ENCODE measurements at places on chromosomes 6 and 20.

- no peak for DNase-seq
Measured at GRCh38 chr6:157083343-157083742, 240.0 kb downstream of the TMEM242 start.

GRCh38 chr6:129793447-129793846 lies 67.7 kb downstream of the TMEM244 start:
- DNase-seq = no peak

GRCh38 chr6:44804546-44805159 lies 417.1 kb downstream of the CDC5L start:
- DNase-seq = no peak

GRCh38 chr6:35730745-35731413 lies 6.0 kb upstream of the ARMC12 start:
- DNase-seq = no peak

GRCh38 chr6:54284161-54284860 lies 23.9 kb upstream of the TINAG start:
- DNase-seq = no peak

DNA sequence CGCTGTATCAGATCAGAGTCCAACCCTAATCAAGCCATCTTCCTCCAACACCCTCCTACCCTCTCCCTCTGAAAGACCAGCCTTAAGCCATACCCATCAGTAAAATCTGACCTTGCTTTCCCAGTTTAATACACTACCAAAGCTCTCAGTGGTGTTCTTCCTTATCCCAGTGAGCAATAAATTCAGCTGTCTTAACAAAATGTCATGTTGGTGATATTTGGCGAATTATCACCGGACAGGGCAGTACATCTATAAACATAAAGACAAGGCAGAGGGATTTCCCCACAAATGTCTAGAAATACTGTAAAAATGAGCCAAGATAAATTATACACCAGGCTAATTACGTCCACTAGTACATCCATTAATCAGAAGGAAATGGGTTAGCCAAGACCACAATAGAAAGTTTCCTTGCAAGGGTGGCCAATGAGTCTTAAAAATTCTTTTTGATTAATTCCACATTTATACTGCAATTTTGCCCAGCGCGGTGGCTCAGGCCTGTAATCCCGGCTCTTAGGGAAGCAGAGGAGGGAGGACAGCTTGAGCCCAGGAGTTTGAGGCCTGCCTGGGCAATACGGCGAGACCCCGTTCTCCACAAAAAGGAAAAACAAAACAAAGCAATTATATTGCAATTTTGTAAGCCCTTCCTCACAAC lies 905 bp downstream of the RARS2 start:
- DNase-seq = no peak

- DNase-seq = no peak
Measured at GRCh38 chr6:156933201-156934068, 156.3 kb downstream of the ARID1B start.

- no peak for DNase-seq
Measured at GRCh38 chr6:20559924-20560551, 25.8 kb downstream of the CDKAL1 start.

DNA sequence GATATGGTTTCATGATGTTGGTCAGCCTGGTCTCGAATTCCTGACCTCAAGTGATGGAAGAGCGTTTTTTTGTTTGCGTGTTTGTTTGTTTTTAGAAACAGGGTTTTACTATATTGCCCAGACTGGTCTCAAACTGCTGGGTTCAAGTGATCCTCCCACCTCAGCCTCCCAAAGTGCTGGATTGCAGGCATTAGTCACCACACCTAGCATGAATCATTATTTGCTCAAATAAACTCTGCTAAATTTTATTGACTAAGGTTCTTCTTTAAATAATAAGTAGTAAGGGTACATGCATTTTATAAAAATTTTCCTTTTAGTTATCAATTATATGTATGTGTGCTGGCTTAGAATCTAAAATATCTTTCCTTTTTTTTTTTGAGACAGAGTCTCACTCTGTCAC lies 52.9 kb downstream of the ZBTB9 start:
- DNase-seq = no peak

GRCh38 chr20:24838546-24839535 lies 110.2 kb upstream of the CST7 start:
- no peak for DNase-seq

- DNase-seq = no peak
Measured at GRCh38 chr6:148359228-148359627, 16.6 kb downstream of the SASH1 start.

DNA sequence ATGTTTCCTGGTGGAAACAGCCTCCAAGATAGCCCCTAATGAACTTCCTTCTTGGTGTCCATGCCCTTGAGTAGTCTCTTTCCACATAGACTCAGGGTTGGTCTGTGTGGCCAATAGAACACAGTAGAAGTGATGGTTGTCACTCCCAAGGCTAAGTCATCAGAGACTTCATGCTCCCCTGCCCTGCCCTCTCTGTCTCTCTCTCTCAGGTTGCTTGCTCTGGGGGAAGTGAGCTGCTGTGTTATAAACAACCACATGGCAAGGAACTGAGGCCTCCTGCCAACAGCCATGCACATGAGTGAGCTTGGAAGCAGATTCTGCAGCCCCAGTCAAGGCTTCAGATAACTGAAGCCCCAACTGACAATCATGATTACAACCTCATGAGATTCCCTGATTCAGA lies 85.3 kb upstream of the SLC22A16 start:
- DNase-seq = no peak

DNA sequence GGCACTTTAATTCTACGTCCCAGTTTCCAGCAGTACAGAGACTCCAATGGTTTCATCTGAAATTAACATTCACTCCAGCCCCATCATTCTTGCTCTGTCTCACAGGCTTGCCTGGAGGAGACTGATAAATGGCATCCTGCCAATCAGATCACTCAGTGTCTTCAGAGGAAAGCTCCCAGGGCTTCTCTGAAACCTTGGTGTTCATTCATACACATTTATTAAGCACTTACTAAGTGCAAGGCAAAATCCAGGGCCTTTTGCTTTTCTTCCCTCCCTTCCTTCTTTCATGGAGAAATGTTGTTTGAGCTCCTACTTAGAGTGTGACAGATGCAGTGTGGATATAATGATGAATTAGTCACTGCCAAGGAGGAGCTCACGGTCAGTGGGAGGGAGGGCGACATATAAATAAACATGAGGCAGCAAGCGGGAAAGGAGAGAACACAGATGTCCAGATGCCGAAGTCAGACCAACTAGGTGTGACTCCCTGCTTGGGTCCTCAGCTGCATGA lies 106.7 kb upstream of the DTNBP1 start:
- no peak for DNase-seq

GRCh38 chr20:5197847-5198650 lies 71.2 kb downstream of the CDS2 start:
- DNase-seq = no peak

- no peak for DNase-seq
Measured at GRCh38 chr6:60952500-60952899, 1333.5 kb downstream of the KHDRBS2 start.

DNA sequence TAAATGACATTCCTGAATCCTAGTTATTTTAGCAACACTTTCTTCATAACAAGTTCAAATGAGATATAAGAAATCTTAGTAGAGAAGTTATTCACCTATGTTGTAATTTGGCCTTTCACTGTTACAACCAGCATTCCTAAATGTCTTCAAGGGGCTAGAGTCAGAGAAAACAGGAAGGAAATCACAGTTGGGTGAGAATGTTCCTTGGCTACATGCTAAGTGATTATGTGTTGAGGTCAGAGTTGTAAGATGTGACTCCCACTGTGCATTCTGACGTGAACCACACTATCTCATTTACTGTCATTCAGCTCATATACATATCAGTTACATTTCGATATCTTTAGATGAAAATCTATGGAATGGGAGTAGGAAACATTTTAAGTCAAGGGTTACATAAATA lies 51.0 kb upstream of the MLIP start:
- DNase-seq = no peak

DNA sequence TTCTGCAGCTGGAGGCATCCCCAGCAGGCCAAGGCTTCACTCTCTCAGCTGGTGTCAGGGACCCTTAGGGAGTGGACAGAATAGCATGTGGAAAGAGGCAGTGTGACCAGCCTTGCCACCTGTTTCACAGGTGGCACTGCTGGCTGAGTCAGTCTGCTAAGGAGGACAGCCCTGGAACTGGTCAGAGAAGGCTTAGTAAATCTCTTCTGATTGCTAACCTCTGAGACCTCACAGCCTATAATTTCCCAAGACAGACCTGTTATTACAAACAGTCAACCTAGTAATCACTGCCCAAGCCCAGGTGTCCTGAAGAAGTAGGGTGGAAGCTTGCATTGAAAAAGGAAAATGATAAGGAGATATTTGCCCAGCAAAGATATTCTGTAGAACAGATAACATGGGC lies 26.4 kb upstream of the PAQR8 start:
- no peak for DNase-seq

DNA sequence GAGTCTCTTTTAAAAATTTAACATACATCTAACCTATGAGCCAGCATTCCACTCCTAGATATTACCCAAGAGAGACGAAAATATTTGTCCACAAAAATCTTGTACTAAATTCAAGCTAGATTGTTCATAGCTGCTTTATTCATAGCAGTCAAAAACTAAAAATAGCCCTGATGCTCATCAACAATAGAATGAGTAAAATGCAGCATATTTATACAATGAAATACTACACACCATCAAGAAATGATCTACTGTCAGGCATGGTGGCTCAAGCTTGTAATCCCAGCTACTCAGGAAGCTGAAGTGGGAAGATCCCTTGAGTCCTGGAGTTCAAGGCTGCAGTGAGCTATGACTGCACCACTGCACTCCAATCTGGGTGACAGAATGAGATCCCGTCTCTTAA lies 22.0 kb upstream of the SRC start:
- no peak for DNase-seq

DNA sequence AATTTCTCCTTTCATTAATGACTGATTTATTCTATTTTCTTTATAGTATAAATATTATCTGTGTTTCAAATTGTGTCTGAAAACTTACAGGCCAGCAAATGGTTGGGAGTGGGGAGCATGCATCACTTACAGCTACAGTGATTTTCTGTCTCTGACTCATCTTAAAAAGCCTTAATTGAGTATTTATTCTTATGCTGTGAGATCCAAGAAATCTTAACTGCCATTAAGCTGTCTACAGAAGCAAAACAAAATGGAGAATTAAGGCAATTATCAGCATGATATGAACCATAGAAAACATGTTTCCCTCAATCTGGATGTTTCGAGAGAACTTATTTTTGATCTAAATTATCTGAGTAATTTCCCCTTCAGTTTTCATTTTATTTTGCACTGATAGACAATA lies 831.2 kb downstream of the KIF16B start:
- no peak for DNase-seq

DNA sequence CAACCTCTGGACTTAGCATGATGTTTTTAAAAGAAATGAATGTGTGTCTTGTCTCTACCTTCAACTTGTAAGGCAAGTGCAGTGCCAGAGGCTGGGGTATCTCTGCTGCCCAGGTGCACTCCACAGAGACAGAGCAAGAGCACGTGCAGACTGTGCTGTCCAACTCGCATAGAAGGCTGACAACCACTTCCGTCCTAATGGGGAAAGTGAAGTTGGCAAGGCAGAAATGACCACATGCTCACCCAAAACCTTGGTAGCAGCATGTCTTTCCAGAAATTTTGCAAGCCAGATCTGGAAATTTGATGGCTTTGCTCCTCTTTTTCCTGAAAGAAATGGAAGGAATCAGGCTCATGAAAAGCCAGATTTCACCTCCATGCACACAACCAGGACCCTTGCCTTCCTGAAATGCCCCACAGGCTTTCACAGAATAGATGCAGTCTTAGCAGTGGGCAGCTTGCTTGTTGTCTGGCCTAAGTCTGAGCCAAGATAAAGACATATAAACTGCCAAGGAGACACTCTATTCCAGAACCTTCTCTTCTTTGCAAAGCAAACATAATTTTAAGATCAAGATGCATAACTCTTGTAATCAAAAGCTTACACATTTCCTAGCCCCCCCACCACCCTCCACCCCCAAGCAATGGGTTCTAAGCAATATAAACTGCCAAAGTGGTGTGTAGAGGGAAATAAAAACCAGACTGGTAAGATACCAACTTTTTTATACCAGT lies 26.8 kb downstream of the SLC22A3 start:
- no peak for DNase-seq

GRCh38 chr20:15632680-15633079 lies 940.6 kb downstream of the KIF16B start:
- DNase-seq = no peak

DNA sequence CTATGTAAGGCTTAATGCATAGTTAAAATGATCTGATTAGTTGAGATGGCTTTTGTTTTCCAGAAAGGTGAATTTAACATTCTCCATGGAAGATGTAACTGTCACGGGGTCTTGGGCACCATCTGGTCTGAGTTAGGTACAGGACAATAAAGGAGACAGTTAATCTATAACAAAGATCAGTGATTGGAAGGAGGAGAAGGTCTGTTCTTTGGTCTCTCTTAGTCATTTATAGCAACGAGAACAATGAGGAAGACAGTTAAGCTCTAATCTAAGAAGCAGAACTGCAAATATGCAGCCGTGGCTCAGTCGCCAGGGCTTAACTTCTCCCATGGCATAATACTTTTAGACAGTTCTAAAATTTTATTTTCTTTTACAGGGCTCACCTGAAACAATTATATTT lies 405.5 kb upstream of the SULF2 start:
- no peak for DNase-seq

DNA sequence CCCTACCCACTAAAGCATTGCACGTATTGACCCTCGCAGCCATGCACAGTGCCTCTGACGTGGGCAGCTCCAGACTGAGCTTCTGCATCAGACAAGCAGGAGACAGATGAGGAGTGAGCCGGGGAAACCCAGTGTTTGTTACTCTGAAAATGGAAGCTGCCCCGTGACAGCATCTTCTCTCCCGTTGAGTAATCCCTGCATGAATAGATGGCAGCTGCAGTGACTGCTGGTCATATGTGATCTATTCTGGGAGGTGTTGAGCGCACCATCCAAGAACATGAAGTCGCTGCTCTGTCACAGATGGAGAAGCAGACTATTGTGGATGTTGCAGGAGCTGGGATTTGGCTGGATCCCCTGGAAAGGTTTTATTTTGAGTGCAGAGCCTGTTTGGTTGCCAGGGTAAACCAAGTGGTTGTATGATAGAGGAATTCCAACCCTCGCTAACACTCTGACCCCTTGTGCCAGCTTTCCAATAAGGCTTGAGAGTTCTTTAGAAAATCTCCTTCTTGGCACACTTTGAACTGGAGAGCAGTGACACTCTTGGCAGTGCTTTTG lies 242.2 kb downstream of the NRN1 start:
- DNase-seq = no peak

- DNase-seq = no peak
Measured at GRCh38 chr20:4022386-4023286, 7.3 kb upstream of the RNF24 start.

GRCh38 chr20:58011106-58011946 lies 217.1 kb downstream of the ANKRD60 start:
- DNase-seq = no peak

DNA sequence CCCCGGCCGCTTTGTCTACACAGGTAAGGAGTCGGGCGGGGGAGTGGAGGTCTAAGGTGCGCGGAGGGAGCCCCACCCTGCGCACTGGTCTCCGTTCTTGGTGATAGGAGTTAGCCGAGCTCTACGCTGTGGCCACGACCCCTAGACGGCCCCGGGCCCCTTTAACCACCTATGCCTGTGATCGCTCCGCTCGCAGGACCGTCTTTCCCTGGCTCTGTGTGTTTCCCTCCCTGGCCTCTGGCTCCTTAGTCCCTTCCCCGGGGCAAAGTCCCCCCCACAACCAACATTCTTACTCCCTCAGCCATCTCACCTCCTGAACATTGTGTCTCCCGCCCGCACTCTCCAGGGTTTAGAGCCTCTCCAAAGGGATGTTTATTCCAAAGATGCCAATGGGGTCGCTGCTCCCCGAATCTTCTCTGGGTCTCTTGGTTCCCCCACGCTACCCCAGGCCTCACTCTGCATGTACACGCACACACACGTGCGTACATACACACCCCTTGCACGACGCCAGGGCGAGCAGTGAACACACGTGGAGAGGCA lies 50.4 kb downstream of the CPXM1 start:
- DNase-seq = no peak

Data from stimulated activated CD8-positive, alpha-beta memory T cell treated with anti-CD3 and anti-CD28 coated beads, Interleukin-12 subunit alpha, Interleukin-12 subunit beta, amount 100 ng/mL, for 4 hours (primary cell).